ENCODE measurements at places on chromosomes 1 and 21.

DNA sequence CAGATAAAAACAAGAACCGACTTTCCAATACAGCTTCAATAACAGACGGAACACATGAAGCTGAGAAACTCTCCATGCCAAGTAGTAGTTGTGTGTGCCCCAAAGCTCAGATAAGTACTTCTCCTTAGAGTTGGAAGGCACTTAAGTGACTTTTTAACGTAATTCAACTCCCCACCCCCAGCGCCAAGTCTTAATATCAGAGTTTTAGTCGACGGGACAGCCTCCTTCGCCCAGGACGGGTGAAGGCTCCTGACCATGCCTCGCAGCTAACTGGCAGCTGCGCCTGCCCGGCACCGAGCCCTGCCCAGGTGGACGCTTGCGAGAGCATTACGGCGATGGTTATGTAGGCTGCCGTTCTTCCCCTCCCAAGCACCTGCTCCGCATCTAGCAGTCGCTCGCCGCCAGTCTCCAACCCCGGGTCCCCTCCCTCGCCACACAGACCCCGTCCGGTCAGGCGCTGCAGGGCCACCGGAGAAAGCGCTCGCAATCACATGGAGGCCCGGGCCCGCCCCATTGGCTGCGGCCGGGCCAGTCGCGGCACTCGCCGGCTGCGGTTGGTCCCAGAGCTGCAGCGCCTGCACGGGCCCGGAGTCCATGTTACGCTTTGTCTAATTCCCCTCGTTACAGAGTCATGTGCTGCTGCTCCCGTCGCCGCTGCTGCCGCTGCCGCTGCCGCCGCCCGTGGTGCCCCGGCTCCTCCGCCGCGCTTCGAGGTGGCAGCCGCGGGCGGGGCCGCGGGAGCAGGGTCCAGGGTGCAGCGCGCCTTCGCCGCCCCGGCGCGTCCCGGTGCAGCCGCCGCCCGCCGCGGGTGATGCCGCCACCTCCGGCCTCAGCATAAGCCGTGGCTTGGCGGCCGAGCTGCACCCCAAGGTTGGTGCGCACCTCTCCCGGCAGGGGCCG is at the start of gene LRRC8D:
Gene LRRC8D, plus strand, starts transcription at position 611 of the 900 bp plus-strand sequence. CDS start 112,037 bp downstream, outside the sequence.
- peak; percentile 77 for DNase-seq

DNA sequence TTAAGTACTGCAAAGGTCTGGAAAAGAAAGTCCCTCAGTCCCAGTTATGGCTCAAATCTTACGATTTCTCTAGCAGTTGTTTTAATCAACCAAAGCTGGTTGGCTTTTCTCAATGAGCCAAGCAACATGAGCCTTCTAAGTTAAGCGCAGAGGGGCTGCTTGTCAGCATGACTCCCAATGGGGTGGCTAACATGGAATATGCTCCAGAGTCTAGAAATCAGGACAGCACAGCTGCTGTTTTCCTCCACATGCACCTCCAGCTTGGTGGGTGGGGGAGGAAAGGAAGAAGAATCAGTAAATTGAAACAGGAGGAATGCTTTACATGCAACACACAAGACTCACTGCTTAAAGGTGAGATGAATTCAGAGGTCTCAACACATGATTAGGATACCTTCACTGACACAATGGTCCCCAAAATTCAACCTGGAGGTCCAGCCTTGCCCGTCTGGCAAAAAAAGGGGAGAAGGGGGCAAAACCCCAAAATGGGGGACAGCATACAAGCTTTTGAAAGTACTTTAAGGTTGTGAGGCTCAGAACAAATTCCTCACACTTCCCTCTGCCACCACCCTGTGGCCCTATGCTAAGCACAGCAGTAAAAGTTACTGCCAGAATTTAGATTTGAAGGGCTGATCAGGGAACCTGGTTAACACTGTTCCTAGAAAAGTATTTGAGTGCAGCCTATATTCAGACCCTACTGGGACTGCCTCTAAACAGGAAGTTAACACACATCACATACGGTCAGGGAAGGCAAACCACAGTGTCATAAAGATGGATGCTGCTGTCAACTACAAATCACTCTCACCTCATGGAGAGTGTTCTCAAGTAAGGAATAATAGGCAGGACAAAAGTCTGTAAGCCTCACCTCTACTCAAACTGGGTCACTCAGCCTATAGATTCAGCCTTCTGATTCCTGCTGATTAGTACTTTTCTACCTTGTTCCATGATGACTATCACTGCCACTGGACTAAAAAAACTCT is 2.6 kb downstream of the GATAD2B start:
- DNase-seq: peak; percentile 56

DNA sequence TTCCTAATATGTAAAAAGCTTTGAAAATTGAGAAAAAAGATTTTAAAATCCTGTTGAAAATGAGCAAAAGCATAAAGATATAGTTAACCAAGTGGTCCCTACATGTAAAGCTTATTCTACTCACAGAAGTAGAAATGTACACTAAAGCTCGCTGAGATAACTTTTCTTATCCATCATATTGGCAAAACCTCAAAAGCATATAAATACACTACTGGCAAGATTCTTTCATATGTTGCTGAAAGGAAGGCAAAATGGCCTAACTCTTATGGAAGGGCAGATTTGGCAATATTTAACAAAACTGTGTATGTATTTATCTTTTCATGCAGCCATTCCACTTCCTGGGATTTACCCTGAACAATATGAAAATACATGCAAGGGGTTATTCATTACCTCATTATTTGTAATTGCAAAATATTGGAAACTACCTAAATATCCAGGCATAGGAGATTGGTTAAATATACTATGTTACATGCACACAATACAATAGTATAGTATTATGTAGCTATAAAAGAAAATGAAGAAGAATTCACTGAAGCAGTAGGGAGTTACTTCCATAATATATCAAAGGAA is 43.2 kb upstream of the LYPLAL1 start:
- no peak for DNase-seq

- no peak for DNase-seq
These were observed 145.6 kb downstream of the CAMTA1 start for GRCh38 chr1:6930732-6931300.

- no peak for DNase-seq
These were observed 4.9 kb upstream of the ATXN7L2 start for GRCh38 chr1:109478806-109479205.

DNA sequence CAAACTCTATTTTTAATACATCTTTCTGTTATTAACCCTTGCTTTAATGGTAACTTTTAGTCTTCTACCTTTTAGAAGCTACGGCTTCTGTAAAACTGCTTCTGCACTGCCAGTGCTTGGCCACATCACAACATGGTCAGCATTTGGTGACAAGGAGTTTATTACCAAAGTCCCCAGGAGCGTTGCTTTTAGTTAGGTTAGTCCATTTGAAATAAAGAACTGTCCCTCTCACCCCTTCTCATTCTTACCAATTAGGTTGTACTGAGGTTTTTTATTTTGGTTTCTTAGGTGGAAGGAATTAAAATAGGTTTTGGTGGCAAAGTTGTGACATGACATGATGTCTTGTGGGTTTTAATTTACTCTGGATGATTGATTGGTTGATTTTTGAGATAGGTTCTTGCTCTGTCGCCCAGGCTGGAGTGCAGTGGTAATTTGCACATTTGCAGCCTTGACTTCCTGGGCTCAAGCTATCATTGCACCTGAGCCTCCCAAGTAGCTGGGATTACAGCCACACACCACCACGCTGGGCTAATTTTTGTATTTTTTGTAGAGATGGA is 39.2 kb downstream of the SPEN start:
- DNase-seq: no peak

DNA sequence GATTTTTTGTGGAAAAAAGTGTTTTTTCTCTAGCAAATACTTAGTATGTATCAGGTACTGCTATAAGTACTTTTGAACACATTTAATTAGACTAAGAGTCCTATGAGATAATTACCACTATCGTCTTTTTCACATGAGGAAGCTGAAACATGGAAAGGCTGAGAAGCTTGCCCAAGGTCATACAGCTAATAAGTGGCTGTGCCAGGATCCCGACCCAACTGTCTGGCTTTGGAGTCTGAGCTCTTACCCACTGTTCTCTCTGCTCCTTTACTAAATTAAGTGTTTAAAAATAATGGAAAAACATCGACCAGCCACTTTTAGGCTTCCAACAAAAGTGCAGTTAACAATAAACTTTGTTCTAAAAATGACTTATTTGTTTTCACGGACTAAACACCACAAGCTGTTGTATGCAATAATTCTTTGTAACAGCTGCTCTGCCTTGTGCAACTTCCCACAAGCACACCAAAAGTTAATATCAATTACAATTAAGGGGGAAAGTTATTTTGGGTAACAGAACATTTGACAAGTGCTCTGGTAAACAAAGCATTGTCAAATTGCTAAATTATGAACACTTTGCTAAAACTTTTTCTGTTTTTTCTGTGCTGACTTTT is 75.7 kb downstream of the CRB1 start:
- no peak for DNase-seq

- DNase-seq: no peak
These were observed 237.6 kb downstream of the MRPL39 start for GRCh38 chr21:25369524-25370300.

Measured in activated CD4-positive, alpha-beta T cell treated with anti-CD3 and anti-CD28 coated beads, Interleukin-2, amount 50 U/mL, for 16 hours (primary cell).